Mesenchymal stem cell (in vitro differentiated cells and primary cell): ENCODE measurements at places on chromosomes 11 and 22.

GRCh38 chr22:50419116-50419515 is 55.7 kb downstream of the SBF1 start:
- DNase-seq: no peak

DNA sequence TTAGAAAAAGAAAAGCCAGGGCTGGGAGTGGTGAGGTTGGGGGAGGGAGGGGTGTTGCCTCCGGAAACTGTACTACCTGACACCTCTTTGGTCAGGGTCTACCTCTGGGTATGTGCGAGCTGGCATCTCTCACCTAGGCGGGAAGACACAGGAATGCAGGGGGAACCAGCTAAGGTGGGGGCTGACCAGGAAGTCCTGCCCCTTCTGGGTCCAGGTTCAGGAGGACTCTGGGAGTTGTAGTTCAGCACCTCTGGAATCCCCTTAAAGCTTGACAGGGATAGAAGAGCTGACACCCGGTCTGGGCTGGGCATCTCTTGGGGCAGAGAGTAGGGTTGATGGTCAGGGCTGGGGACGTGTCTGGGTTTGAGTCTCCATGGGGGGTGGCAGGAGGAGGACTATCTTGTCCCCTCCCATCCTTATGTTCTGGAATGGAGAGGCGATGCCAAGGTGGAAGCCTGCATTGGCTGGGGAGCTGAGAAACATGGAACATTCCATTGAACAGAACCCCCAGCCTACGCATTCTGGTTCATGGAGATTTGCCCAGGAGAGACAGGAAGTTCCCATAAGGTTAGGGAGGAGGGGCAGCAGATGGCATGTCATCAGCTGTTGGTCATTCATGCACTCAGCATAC is 2.1 kb upstream of the KIAA1671 start:
- DNase-seq: no peak

- DNase-seq: no peak
Observed at GRCh38 chr22:23800297-23801237, 13.8 kb downstream of the SMARCB1 start.

GRCh38 chr22:27135031-27135981 is 477.9 kb downstream of the MIAT start:
- peak; percentile 68 for DNase-seq

DNA sequence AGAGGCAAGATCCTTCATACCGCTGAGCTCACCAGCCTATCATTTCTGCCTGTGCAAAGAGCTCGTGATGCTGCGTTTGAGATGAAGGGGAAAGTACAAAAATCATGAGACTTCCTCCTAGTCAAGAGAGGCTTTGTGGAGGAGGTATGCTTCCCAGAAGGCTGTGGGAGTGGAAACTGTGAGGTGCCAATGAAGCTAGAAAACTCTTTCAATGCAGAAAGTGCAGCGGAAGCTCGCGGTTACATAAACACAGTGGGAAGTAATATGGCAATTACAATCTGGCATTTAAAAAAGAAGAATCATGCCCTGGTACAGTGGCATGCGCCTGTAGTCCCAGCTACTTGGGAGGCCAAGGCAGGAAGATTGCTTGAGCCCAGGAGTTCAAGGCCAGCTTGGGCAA is 134.8 kb downstream of the EHF start:
- DNase-seq: no peak

DNA sequence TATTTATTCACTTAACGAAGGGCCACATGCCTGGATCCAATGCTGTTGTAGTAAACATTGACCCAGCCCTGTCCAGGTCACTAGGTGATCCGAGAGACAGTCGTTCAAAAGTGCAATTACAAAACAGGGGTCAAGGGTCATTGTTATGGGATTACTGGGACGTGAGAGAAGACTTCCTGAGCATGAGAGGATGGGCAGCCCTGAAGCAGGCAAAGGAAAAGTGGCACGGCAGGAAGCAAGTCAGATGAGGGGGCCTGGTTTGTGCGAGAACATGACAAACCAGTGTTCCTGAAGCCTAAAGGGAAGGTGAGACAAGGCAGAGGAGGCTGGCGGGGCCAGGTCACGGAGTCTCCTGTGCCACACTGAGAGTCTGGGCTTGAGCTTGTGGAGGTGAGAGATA is 15.8 kb upstream of the MMP20 start:
- peak; percentile 48 for DNase-seq

DNA sequence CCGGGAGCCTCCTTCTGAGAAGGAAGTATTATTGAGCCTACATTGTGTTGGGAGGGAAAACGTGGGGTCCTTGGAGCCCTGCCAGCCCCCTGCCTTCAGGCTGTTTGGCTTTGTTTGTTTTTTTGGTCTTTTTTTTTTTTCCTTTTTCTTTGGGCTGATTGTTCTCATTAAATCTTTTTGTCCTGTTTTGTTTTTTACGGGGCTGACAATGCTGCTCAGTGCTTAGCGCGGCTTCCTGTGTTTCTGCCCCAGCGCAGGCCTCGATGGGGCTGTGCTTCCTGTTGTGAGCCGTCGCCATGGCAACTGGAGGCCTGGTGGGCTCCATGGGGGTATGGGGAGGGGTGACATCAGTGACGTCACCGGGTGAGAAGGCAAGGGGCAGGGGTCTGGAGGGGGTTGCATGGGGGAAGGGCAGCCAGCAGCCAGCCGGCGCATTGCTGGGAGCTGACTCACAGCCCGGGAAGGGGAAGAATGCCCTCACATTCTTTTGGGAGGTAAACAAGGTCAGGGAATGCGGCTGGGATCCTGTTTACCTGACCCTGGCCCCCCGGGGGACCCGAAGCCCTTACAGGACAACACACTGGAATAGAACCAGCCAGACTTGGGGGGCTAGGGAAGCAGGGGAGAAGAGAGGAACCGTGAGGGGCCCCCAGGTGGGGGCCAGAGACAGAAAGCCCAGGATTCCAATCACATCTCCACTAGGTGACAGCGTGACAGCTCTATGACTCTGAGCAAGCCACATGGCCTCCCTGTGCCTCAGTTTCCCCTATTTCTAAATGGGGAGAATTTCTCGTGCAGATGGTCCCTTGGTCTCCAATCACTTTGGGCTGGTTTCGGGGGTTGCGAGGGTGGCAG is 22.2 kb upstream of the CBX7 start:
- DNase-seq: peak; percentile 94

- peak; percentile 82 for DNase-seq
Observed at GRCh38 chr11:73295241-73295995, 12.7 kb upstream of the ARHGEF17 start.

GRCh38 chr11:132852361-132852760 is 679.9 kb downstream of the OPCML start:
- no peak for DNase-seq

- DNase-seq: no peak
Observed at GRCh38 chr11:103051981-103052380, 40.0 kb downstream of the DCUN1D5 start.
